ENCODE measurements at places on chromosomes 4 and X. TPM values are rescaled to one million over a fixed set of nuclear protein-coding genes. Genes with fewer than 3 reads are reported as not detected.

DNA sequence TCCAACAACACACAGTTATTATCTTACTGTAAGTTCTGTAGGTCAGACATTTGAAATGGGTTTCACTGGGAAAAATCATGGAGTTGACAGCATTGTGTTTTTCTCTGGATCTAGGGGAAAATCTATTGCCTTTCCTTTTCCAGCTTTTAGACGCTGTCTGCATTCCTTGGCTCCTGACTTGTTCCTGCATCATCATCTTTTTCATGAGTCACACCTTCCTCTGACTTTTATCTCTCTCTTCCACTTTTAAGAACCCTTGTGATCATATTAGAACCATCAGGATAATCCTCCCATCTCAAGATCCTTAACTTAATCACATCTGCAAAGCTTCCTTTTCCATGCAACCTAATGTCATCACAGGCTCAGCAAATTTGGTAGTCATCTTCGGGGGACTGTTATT lies 1454.8 kb downstream of the RPA4 start:
- no peaks in the 10 kb centered on the region for H3K4me1 ChIP-seq
- no peaks in the 10 kb centered on the region for H3K27me3 ChIP-seq
- H3K27ac ChIP-seq = no peak overlapping the region
- H3K36me3 ChIP-seq = no peaks in the 10 kb centered on the region
- H3K4me3 ChIP-seq = no peak overlapping the region

GRIA2 gene
- not detected for total RNA-seq

- H3K4me3 ChIP-seq = no peak overlapping the region
- no peaks in the 10 kb centered on the region for H3K27me3 ChIP-seq
- H3K27ac ChIP-seq = no peak overlapping the region
- no peaks in the 10 kb centered on the region for H3K4me1 ChIP-seq
- no peaks in the 10 kb centered on the region for H3K36me3 ChIP-seq
Measured at GRCh38 chr4:145003675-145004074, 94.3 kb downstream of the ANAPC10 start.

CLDN22 gene
- not detected for total RNA-seq

GRCh38 chr4:120156120-120156718 lies 89.6 kb upstream of the MAD2L1 start:
- no peaks in the 10 kb centered on the region for H3K36me3 ChIP-seq
- no peak overlapping the region for H3K27ac ChIP-seq
- H3K4me1 ChIP-seq = no peaks in the 10 kb centered on the region
- H3K27me3 ChIP-seq = no peaks in the 10 kb centered on the region

- H3K36me3 ChIP-seq = no peaks in the 10 kb centered on the region
- H3K4me1 ChIP-seq = no peaks in the 10 kb centered on the region
- no peak overlapping the region for H3K27ac ChIP-seq
Measured at GRCh38 chr4:120858776-120859175, 63.8 kb downstream of the PRDM5 start.

SPANXD gene
- total RNA-seq = not detected

DNA sequence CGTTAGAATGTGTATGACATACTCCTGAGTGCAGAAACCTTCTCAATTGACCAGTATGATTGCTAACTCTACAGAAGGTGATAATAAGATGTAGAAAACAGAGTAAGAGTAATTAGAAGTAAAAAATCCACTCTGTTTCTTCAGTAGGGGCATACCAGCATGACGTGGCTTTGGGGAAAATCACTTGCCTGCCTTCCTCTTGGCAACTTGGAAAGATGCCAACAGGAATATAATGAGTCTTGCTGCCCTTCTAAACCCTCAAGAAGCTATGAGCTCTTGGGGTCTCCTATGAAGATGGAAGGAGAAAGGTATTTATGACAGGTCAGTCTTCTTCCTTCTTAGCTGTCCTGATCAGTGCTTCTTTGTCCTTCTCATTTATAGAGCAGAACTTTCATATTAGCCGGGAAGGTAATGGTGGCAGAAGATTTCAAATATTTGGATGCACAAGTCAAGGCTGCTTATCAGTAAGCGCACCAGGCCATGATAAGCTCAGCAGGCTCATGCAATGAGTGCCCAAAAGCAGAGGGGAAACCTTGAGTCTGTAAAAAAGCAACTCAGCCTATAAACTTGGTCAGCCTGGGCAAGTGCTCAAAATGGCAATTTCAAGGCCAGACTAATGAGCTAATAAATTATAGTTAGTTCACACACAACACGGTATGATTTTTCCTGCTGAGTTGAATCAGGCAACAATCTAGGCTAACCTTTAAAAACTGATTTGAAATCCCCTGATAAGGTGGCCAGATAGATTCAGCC lies 69.7 kb upstream of the PPARGC1A start:
- no peak overlapping the region for H3K4me3 ChIP-seq
- H3K27me3 ChIP-seq = no peaks in the 10 kb centered on the region
- no peaks in the 10 kb centered on the region for H3K4me1 ChIP-seq
- no peaks in the 10 kb centered on the region for H3K36me3 ChIP-seq
- H3K27ac ChIP-seq = no peak overlapping the region

DNA sequence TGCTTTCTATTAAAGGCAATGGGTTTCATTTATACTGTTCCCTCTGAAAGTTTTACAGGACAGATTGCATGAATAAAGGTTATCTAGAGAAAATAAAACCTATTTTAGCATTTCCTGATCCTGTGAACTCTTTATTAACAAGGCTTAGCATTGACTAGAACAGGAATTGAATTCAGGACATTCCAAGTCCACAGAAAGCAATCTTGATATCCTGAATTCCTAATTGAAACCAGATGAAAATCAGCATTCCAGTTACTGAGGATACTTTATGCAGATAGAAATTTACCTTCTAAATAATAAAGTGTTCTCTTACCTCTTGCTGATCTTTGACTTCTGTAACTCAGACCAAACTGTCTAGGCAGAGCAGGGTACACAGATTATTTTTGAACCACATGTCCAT lies 151.4 kb downstream of the ZNF518B start:
- no peaks in the 10 kb centered on the region for H3K4me1 ChIP-seq
- no peak for DNase-seq
- no peak overlapping the region for H3K4me3 ChIP-seq
- H3K27me3 ChIP-seq = no peaks in the 10 kb centered on the region

BCOR gene
- total RNA-seq = 26.1 TPM

MAPK10 gene
- 9.0 TPM for total RNA-seq

STPG2 gene
- total RNA-seq = not detected
